ENCODE measurements at places on chromosomes 1 and 21.

DNA sequence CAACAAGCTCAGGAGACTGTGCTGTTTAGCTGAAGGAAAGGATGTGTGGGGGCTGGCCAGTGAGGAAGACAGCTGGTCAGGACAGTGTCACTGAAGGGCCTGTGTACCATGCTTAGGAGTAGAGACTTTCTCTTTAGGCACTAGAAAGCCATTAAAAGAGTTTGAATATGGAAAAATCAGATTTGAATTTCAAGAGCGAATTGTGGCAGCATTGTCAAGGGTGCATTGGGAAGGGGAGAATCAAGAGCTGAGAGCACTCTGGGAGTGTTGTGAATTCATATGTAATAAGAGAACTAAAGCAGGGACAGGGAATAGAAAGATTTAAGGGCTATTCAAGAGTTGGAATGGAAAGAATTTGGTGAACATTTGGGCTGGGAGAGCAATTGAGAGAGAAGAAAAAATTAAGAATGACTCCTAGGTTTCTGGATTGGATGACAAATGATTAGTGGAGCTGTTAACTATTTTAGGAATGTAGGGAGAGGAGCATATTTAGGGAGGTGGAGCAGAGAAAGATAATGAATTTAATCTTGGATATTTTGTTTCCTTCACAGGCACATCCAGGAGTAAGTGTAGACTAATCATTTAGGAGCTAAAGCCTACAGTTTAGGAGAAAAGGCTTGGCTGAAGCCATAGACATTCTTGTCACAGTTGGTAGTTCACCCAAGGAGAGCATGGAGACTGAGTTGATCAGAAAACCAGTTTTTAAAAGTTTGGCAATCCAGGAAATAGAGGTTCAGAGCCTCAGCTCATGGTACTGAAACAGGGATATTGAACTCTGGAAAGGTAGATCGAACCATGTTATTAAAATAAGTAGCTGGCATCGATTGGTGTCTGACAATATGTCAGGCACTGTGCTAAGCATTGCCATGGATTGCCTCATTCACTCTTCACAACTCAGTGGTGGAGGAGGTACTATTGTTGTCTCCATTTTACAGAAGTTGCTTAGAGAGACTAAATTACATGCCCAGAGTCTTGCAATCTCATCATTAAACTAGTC is 23.1 kb upstream of the TOR3A start:
- DNase-seq, result no peak

DNA sequence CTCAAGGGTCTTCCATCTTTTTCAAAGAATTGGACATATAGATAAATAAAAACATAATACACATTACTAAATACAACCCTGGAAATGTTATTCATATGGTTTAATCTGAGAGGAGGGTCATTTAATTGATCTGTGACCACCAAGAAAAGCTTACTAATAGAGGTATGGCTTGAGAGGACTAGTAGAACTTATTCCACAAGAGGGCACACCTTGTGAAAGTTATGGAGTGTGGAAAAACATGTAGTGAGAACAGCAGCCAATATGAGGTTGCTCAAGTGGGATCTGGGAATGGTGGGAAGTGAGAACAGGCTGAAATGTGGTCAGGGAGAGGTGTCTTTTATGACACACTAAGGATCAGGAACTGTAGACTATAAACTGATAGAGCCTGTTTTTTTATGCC is 973.5 kb upstream of the B3GALT2 start:
- DNase-seq, result peak; percentile 11

- no peak for DNase-seq
Measured at GRCh38 chr1:7526196-7526866, 244.8 kb upstream of the VAMP3 start.

- DNase-seq, result no peak
Measured at GRCh38 chr1:6027591-6027990, 18.1 kb upstream of the KCNAB2 start.

DNA sequence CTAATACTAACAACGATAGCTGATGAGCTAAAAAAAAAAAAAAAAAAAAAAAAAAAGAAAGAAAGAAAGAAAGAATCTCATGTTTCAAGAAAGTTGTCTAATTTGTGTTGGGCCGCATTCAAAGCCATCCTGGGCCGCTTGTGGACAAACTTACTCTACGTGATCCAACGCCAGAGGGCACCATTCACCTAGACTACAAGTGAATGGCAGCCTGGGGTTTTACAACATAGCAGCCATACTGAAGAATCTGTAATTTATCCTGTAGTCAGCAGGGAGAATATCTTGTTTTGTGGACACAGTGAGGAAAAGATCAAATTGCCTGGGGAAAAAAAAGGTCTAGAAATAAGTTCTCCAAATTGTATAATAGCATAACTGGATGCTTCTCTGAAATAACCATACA is 47.0 kb downstream of the CYP2J2 start:
- peak; percentile 63 for DNase-seq

DNA sequence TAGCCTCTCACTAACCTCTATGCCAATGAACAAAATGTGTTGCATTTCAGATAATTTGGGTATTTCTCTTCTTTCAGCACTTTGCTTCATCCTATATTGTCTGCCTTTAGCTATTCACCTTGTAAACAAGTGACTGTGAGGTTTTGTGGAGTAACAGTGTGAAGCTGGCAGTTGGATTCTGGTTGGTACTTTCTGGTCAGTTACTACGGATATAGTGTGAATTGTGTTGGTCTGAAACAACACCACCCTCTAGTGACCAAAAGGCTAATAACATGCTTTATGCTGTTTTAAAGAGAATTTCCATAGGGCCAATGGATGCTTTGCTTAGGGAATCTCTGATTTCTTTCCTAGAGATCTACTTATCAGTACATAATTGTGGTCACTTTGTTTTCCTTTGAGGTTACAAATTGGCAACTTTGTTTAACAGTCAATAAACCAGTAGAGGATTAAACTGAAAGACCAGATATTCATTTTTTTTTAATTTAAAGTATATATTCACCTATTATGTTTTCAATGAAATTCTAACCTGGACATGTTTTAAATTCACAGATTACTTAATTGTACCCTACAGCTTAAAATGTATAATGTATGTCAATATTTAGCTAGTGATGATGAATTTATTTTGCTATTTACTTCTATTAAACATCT is 2.5 kb upstream of the PTGER3 start:
- DNase-seq, result peak; percentile 30

DNA sequence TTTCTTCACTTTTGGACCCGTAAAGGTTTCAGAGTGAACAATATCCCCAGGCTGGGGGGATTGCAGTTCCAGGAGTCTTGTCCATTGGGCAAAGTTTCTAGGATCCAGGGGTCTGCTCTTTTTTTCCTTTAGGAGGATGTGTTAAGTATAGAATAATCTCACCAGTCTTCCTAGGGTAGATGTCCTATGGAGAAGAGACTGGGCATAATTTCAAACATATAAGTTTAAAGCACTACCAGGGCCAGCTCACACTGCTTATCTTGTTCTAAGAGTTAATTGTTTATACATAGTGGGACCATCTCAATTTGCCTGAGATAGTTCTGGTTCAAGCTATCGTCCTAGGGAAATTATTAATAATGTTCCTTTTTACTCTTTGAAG is 1.2 kb downstream of the CHI3L2 start:
- no peak for DNase-seq

GRCh38 chr1:229011022-229011421 is 259.9 kb upstream of the RAB4A start:
- DNase-seq, result no peak

Data from A549 (cell line).